ENCODE measurements at places on chromosomes 7 and 10.

- no peak for DNase-seq
These were observed 921.5 kb downstream of the TYW1 start for GRCh38 chr7:67918158-67918557.

- DNase-seq, result no peak
These were observed 24.6 kb downstream of the TNS3 start for GRCh38 chr7:47557317-47557693.

DNA sequence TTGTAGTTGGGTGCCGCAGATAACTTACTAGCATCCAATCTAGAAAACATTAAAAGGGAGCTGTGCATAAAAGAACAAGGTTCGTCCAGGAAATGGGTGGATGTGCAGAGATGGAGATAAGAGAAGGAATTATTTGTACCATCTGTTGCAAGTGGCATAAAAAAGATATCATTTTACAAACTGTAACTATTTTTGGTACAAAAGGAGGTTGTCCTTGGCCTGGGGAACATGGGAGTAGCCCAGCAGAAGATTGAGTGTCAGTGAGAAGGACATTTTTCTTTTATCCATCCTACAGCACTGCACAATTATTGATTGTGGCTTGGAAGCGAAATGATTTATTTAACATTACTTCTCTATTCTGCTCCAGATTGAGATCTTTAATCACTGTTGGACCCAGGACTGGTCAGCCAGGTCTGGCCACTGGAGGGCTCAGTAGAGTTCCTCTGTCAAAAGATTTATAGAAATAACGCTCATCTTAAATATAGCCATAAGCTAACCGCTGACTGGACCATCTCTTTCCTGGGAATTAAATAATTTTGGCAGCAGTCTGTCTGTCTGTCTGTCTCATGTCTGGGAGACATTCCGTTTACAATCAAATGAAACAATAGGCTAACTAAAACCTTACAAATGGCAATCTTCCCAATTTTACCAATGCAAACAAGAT, 254.1 kb downstream of the KIAA1217 start:
- no peak for DNase-seq

DNA sequence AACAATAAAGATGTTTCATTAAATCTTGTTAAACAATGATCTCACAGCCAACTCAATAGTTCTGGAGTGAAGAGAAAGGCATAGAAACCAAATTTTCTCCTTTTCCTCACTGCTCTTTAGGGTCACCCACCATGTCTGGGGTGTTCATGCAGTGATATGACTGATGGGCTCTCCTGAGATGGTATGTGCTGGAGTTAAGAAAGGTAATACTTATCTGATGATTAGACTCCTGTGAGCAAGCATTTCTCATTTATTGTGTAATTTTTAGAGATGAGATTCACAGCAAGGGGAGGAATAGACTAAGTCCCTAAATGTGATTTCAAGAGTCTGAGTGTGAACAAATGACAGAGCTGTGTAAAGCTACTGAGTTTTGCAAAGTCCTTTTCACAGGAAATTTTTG, 1361.3 kb upstream of the CELF2 start:
- DNase-seq, result no peak

- DNase-seq, result no peak
These were observed 3.4 kb downstream of the FEZF1 start for GRCh38 chr7:122300956-122301833.

- DNase-seq, result no peak
These were observed 229.6 kb downstream of the PHF14 start for GRCh38 chr7:11203224-11203623.

DNA sequence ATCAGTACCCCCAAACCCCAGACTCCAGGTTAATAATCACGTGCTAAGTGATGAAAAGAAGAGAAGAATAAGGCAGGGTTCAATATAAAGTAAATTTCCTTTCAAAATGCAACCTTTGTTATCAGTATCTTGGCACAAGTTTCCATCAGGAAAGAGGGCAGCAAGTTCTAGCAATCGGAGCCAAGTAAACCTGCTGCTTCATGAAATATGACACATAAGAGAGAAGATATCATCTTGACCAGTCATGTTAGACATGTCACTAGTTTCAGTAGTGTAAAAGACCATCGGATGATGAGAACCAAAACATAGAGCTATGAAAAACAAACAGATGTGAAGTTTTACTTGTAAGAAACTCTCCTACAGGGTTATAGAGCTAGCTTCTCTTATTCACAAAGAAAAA, 44.0 kb downstream of the AASS start:
- no peak for DNase-seq

GRCh38 chr10:112363696-112364688, 9.9 kb upstream of the ACSL5 start:
- no peak for DNase-seq

DNA sequence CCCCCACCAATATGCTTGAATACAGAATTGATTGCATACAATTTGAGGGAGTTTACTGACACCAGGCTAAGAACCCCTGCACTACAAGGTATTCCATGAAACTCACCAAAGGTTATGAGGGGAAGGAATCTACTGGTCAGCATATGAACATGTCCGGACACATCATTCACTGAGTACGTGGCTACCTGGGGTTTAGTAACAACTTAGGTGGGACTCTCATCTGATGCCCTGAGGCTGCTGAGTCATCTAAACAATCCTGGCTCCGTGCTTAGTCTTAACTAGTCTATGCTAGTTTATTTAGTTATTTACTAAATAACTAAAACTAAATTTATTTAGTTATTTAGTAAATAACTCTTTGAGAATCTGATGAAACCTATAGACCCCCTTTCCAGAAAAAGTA, 11.3 kb downstream of the PI4K2A start:
- no peak for DNase-seq

DNA sequence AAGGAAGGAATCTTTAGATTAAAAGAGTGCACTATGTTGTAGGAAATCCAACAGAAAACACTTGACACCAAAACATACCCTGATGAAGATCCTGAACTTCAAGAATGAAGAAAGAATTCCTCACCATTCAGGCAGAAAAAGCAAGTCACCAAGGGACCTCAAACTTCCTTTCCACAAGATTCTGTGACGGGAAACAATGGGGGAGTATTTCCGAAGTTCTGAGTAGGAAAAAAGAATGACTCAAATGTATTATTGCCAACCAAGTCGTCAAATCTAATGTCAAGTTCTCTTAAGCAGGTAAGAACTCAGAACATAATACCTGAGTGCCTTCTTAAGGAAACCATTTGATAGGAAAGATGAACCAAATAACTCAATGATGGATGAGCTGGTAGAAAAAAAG, 44.7 kb upstream of the MTURN start:
- DNase-seq, result no peak

DNA sequence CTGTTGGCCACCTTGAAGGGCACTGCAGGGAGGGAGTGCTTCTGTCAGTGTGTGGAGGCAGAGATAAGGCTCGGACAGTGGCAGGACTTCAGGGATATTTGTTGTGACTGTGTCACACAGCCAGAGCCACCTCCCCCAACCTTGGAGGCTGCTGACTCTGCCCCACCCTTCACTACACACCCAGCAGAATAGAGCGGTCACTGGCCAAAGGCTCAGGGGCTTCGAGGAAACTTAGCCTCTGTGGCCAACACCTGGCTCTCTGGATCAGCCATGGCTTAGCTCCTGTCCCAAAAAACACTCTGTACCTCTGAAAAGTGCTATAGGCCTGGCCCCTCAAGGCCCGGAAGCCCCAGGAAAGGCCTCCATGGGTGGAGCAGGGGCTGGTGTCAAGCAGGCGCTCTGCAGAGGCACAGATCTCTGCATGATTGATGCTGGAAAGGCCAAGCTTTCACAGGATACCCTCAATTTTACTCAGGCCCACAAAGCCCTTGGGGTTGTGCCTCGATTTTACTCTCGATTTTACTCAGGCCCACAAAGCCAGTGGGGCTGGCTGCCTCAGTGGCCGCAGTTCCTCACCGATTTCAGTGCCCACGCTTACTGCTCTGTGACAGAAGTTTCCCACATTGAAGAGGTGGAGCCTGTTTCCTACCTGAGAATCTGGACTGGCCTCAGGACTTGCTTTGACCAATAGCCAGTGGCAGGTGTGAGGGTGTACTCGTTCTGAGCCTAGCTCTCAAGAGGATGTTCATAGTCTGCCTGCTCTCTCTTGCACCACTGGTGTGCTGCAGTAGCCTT, 113.2 kb upstream of the GPR26 start:
- no peak for DNase-seq
